ENCODE measurements at places on chromosomes 6 and 20.

GRCh38 chr20:10185741-10186558, 32.7 kb upstream of the SNAP25 start:
- no peak for DNase-seq

- DNase-seq: no peak
These were observed 11.7 kb upstream of the FRK start for GRCh38 chr6:116072368-116072767.

DNA sequence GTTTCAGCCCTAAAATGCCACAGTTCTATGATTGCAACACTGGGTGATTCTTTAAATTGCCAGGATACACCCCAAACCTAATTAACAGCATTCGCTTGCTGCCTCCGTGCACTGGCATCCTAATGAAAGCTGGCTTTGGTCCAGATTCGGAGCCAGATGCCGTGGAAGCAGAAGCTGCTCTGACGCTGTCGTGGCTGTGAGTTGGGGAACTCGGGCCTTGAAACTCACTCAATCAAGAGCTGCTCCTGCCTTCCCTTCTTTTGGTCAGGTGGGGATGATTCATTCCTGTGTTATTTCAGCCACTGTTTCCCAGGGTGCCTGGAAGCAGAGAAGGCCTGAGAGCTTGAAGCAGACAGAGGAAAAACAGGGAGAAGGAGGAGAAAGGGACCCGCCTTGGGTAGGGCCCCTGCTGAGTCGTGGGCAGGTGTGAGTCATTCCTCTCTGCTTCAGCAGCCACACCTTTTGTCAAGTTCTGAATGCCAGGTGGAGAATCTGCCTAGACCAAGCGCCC, 36.2 kb upstream of the DSP start:
- DNase-seq: peak; percentile 39

DNA sequence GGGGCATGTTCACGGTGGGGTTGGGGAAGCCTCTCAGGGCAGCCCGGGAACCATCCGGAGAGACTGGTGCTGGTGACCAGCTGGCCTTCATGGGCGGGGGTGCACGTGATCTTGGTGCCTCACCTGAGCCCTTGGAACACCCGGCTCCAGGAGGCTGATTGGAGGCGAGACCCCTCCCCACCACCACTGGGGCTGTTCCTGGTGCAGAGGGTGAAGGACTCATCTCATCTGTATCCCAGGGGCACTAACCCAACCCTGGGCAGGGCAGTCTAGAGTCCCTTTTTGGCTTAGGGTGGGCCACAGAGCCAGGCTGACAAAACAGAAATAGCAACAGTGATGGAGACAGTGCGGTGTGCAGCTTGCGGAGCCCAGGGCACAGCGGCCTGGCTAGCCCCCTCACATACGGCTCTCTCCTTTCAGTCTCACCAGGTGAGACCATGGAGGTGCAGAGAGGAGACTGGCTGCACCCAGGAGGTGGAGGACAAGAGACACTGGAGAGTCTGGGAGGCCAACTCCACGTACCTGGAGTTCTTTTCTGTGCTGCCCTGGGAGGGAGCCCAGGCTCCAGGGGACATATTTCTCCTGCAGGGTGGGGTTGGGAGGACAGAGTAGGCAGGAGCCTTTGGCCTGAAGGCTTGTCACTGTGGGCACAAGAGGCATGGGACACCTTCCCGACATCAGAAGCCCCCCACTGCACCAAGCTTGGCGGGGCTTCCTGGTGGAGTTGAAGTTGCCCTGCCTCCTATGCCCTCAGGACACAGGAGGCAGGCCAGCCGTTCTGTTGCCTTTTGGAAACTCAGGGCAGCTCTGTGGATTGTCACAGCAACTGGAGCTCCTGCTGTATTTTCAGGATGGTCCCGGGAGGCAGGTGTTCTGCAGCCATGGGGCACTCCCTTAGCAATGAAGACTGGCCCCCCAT, 106.0 kb downstream of the SYCP2 start:
- no peak for DNase-seq

- no peak for DNase-seq
These were observed 11.5 kb downstream of the TAAR2 start for GRCh38 chr6:132612449-132613108.

DNA sequence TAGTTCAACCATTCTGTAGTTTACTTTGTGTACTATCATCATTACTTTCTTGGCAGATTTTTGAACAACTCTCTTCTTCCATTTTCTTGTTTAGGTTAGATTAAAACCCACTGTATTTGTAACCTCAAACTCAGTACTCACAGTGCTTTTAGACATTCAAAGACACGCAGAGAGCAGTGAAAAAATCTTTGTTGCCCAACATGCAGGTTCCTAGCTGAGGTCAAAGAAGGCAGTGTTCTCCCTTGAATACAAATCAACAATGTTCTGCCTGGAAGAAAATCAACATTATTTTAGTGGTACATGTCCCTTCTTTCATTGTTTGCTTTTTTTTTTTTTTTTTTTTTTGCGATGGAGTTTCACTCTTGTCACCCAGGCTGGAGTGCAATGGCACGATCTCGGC, 11.2 kb downstream of the CYB5R4 start:
- no peak for DNase-seq

GRCh38 chr20:32244150-32244823, 33.2 kb upstream of the KIF3B start:
- DNase-seq: no peak

- DNase-seq: no peak
These were observed 232.8 kb downstream of the ZNF217 start for GRCh38 chr20:53360852-53361251.

DNA sequence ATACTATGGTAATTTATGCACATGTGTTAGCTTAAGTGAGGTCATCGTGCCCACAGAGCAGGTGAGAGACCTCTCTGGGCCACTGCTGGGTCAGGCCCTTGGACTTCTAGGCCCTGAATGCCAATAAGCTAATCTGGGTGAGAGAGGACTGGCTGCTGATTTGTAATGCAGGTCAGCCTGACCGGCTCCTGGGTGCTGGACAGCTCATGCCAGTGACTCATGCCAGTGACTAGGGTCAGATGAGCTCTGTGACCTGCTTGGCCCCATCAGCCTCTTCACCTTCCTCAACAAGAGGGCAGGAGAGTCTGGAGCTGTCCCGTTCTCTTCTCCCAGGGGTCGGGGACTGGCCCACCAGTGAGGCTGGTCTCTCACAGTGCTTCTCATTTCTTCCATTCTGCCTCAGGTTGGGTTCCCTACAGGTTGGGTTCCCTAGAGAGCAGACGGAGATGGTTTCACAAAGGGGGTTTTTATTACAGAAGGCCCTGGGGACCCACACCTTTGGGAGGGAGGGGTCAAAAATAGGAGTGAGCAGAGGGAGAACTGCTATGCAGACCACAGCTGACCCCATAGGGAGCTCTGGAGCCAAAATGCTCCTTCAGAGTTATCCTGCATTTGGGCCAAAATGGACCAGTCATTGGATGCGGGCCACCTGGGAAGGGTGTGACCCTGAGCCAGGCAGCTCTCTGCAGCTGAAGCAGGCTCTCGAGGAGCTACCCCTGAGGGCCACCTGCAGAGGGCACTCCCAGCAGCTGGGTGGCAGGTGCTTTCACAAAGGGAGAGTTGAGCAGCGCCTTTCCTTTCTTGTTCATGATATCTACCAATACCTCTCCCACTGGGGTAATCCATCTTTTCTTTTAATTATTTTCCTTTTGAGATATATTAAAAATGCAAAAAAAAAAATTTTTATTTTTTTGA, 2.2 kb upstream of the OXT start:
- no peak for DNase-seq

- DNase-seq: no peak
These were observed 23.9 kb downstream of the NOL4L start for GRCh38 chr20:32560989-32561830.

DNA sequence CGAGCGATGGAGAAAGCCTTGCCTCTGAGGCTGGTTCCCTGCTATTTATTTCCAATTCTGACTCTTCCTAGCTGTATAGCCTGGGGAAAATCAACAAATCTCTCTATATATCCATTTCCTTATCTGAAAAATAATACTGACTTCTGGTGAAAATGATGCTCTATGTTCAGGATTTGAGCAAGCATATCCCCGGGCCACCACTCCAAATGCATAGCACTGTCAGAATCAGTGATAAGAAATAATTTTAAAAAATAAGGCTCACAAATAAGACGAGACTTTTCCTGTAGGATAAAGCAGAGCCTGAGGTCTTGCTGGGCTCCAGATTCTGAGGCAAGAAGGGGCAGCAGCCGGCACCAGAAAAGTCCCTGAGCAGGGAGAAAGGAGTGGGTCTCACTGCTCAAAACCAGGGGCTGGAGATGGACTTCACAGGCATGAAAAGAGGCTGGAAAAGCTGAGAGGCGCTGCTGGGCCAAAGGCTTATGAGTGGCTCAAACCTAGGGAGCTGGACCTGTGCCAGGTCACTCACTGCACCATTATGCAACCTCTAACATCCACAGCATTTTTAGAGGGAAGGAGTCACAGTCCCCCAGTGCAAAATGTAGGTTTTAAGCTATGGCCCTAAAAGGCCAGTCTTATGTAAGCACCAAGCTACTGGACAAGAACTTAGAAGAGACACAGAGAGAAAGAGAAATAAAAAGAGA, 48.1 kb upstream of the SLC17A4 start:
- DNase-seq: peak; percentile 53

DNA sequence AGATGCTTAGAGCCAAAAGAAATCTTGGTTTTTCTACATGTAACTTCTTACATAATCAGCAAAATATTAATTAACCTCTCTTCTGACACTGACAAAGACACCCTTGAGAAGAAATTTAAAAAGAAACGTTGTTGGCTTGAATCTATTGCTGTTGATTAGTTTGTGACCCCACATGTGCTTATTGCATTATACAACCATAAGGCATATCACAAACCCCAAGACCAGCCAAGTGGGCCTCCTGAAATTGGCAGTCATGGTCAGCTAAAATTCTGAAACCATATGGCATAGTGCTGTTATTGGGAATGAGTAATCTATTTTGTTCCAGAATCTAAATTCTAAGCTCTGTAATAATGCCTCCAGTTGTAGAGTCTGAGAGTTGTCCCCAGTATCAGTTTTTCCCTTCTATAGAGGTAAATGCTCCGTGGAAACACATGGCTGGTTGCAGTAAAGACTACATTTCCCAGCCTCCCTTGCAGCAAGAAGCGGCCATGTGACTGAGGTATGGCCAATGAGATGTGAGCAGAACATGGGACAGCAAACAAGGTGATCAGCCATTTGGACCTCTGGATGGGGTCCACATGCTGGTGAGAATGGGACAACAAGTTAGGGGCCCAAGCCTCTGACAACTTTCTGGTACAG, 42.3 kb upstream of the PTPN1 start:
- peak; percentile 44 for DNase-seq

GRCh38 chr6:135269481-135269891, 88.4 kb downstream of the MYB start:
- no peak for DNase-seq

DNA sequence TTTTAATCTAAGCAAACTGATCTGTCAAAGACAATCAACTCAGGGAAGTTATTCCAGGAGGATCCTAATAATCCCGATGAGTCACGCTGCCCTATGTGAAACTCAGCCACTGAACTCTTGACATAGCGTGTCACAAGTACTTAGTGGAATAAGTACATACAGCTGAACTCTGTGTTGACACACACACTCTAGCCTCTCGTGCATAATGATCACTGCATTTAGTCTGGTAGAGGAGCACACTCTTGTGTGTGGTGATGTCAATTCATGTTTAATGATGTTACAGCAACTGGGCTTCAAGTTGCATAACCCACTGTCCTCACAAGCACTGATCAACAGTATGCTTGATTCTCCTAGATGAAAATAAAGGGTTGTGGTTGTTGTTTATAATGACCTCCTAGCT, 148.3 kb downstream of the HACE1 start:
- DNase-seq: no peak

GRCh38 chr6:159973951-159974350, 5.1 kb downstream of the IGF2R start:
- no peak for DNase-seq

DNA sequence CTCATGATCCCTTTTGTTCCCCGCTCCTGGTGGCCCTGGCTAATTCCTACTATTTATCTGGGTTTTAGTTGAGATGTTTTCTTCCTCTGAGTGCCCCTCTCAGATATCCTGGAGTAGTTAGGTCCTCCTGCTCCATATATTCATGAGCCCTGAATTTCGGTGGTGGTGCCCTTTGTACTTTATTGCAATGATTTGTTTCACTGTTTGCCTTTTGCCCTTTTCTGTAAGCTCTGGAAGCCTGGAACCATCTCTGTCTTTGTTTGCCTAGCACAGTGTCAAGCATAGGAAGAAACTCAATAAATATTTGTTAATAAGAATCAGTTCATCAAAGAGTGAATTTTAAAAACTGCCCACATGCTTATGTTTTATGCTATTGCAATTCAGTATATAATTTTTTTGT, 144.9 kb downstream of the DNAH8 start:
- DNase-seq: no peak

Measured in left cardiac atrium (tissue), 4 donors.